Testis (tissue), 5 donors: ENCODE measurements at places on chromosomes 5 and 9. TPM values are rescaled to one million over a fixed set of nuclear protein-coding genes. Genes with fewer than 3 reads are reported as not detected.
A peak's percentile ranks its signal among the peaks of the same experiment; 100 is the strongest.

Gene PLAC8L1
- total RNA-seq, result 7.8 TPM

Gene OR1Q1
- total RNA-seq, result not detected

GRCh38 chr5:135052511-135053145 is 18.6 kb upstream of the PITX1 start:
- H3K27me3 ChIP-seq, result no peaks in the 10 kb centered on the region
- no peaks in the 10 kb centered on the region for H3K36me3 ChIP-seq
- no peaks in the 10 kb centered on the region for H3K4me1 ChIP-seq
- DNase-seq, result no peak
- H3K27ac ChIP-seq, result no peak overlapping the region

- H3K27ac ChIP-seq, result no peak overlapping the region
- H3K36me3 ChIP-seq, result no peaks in the 10 kb centered on the region
- no peak for DNase-seq
- H3K27me3 ChIP-seq, result no peaks in the 10 kb centered on the region
- H3K4me1 ChIP-seq, result peaks cover 22% of the 10 kb centered on the region
These were observed 72.3 kb downstream of the RAPGEF1 start for GRCh38 chr9:131667576-131667975.

GRCh38 chr9:91017245-91017644 is 215.6 kb downstream of the SYK start:
- no peaks in the 10 kb centered on the region for H3K4me1 ChIP-seq
- DNase-seq, result no peak
- no peaks in the 10 kb centered on the region for H3K27me3 ChIP-seq
- no peak overlapping the region for H3K4me3 ChIP-seq

Gene SHISAL2B
- 1.0 TPM for total RNA-seq

GRCh38 chr5:14225173-14225834 is 82.2 kb downstream of the TRIO start:
- H3K4me1 ChIP-seq, result peaks cover 20% of the 10 kb centered on the region
- no peaks in the 10 kb centered on the region for H3K36me3 ChIP-seq
- no peak overlapping the region for H3K27ac ChIP-seq
- H3K27me3 ChIP-seq, result no peaks in the 10 kb centered on the region
- no peak for DNase-seq

Gene ANKRD18A
- total RNA-seq, result 80.2 TPM

Gene PCDHGA7
- total RNA-seq, result 11.1 TPM

GRCh38 chr5:173278172-173278571 is 43.2 kb upstream of the NKX2-5 start:
- H3K36me3 ChIP-seq, result no peaks in the 10 kb centered on the region
- no peaks in the 10 kb centered on the region for H3K4me1 ChIP-seq
- DNase-seq, result no peak
- H3K27me3 ChIP-seq, result no peaks in the 10 kb centered on the region
- H3K4me3 ChIP-seq, result no peak overlapping the region

GRCh38 chr9:99998266-99998665 is 91.8 kb downstream of the STX17 start:
- no peak overlapping the region for H3K4me3 ChIP-seq
- DNase-seq, result peak; percentile 19
- no peak overlapping the region for H3K27ac ChIP-seq
- no peaks in the 10 kb centered on the region for H3K36me3 ChIP-seq

Gene LOX
- total RNA-seq, result 6.4 TPM

DNA sequence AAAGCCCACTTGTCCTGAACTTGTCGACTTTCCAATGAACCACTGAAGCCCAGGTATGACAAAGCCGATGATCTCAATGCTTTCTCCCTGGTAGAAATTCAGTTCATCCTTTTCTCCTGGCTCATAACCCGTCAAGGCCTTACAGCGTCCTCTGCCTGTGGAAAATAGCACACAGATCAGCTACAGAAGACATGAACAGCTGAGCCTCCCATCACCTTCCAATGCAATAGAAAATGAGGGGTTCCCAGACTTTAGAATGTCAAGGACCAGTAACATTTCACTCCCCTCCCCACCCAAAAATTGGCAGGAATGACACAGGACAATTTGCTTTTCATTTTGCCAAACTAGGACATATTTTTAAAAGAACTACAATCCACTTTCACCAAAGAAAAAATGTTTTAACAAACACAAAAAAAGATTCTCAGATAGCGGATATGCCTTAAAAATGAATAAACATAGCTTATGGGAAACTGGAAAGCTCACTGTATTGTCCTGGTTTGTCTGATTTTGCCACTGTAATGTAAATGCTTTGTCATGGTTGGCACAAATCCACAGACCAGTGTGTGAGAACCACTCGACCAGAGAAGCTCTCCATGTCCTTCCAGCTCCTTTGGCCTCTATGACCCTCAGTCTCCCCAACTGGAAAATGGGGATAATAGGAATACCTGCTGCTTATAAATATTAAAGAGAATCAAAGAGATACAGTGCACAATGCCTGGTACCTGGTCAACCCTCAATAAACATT is 24.4 kb downstream of the SH3TC2 start:
- DNase-seq, result no peak
- peaks cover 5% of the 10 kb centered on the region for H3K4me1 ChIP-seq
- no peak overlapping the region for H3K4me3 ChIP-seq
- H3K27me3 ChIP-seq, result no peaks in the 10 kb centered on the region
- no peaks in the 10 kb centered on the region for H3K36me3 ChIP-seq
- no peak overlapping the region for H3K27ac ChIP-seq

DNA sequence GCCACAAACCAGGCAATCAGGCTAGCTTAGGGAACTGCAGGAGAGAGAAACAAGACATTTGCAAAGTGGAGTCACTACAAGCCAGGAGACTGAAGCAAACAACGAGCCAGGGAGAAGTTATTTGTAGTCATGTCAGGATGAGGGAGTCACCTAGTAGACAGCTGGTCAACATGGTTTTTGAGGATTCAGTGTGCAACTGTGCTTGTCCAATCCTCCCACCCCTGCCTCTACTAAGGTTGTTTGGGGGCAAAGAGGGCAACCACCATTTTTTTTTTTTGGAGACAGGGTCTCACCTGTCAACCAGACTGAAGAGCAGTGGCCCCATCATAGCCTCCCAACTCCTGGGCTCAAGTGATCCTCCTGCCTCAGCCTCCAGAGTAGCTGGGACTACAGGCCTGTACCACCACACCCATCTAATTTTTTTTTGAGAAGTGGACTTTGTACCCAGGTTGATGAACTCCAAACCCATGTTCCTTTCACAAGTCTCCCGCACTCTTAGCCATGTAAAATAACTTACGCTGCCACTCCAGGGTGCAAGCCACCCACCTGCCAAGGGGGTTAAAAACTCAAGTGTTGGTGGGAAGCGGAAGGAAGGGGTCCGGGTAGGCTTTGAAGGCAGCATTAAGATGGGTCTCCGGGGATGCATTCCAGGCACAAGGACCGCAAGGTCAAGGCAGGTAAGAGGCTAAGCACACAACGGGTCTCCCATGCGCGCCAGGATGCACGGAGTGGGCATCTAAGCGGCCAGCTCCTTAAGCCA is 995 bp downstream of the RPL35 start:
- H3K27ac ChIP-seq, result no peak overlapping the region
- no peaks in the 10 kb centered on the region for H3K36me3 ChIP-seq
- H3K4me3 ChIP-seq, result peak overlapping the region; percentile 78
- H3K4me1 ChIP-seq, result peaks cover 14% of the 10 kb centered on the region

DNA sequence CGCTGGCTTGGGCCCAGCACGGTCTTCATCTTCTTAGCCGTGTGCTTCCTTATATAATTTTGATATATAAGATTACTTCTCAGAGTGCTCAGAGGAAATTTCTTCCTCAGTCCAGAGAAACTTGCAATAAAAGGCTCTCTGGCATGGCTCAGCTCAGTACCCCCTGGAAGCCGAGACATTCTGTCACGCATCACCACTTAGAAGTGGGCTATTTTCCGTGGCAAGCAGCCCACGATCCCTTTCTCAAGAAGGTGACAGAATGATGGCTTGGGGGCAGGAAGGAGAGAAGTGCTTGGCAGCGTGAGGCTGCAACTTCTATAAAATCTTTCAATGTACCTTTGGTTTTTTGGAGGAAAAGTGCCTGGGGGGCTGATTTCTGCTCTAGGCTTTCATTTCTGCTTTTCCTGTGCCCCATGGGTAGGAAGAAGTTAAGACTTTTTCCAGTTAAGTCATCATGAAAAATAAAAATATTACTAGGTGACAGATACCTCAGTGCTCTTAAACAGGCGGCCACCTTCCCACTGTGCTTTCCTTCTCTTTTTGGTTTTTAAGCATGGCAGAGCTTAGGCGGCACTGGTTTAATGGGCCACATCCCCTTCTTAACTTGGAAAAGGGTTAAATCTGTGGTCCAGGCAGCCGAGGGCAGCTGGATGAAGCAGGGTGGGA is 104.6 kb downstream of the MVB12B start:
- H3K4me1 ChIP-seq, result no peaks in the 10 kb centered on the region
- no peak overlapping the region for H3K4me3 ChIP-seq
- H3K27me3 ChIP-seq, result no peaks in the 10 kb centered on the region
- H3K27ac ChIP-seq, result no peak overlapping the region

DNA sequence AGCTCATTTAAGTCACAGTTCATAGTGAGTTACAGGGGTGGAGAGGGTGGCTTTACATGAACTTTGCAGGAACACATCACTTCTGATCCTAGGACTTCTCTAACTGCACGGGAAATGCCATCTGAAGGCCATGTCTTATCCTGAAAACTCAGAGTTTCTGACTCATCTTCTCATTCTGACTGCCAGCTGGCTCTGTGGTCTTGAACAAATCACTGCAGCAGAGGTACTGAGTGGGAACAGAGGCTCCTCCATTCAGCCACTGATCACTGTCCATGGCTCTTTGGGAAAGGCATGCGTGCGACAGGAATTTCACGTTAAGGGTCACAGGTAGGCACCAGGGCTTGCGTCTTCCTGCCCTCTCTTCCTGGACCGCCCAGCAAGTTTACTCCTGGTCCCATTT is 114.6 kb upstream of the LRRTM2 start:
- H3K4me1 ChIP-seq, result no peaks in the 10 kb centered on the region
- no peaks in the 10 kb centered on the region for H3K36me3 ChIP-seq
- DNase-seq, result no peak
- no peaks in the 10 kb centered on the region for H3K27me3 ChIP-seq
- no peak overlapping the region for H3K4me3 ChIP-seq
- H3K27ac ChIP-seq, result no peak overlapping the region

GRCh38 chr5:647727-648126 is 35.6 kb downstream of the CEP72 start:
- H3K4me1 ChIP-seq, result peaks cover 2% of the 10 kb centered on the region
- H3K36me3 ChIP-seq, result no peaks in the 10 kb centered on the region
- no peak overlapping the region for H3K27ac ChIP-seq
- H3K4me3 ChIP-seq, result no peak overlapping the region

GRCh38 chr9:98150164-98150563 is 31.1 kb upstream of the TRIM14 start:
- DNase-seq, result no peak
- no peaks in the 10 kb centered on the region for H3K27me3 ChIP-seq
- no peak overlapping the region for H3K4me3 ChIP-seq
- H3K4me1 ChIP-seq, result no peaks in the 10 kb centered on the region
